ENCODE measurements at places on chromosomes 3 and 15.

DNA sequence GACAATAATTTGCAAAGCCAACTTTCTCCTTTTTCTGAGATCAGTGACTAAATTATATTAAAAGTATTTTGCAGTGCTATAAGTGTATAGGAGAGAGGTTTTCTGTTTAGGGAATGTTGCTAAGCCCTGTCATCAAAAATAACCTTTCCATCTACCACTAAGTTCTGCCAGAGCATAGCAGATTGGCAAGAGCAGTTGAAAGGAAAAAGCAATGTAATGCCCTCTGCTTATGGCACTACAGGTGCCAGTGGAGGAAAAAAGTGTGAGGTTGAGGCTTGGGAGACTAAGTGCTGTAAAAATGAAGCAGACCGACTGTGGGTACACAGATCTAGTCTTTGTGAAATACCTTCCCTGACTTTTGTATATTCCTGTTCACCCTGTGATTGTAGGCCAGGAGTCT, 11.5 kb downstream of the FILIP1L start:
- DNase-seq: no peak

GRCh38 chr3:119309591-119309990, 15.4 kb downstream of the ARHGAP31 start:
- no peak for DNase-seq

- DNase-seq: no peak
These were observed 39.0 kb downstream of the ARHGEF3 start for GRCh38 chr3:56762718-56763117.

- DNase-seq: no peak
These were observed 83.4 kb downstream of the CCK start for GRCh38 chr3:42182555-42182954.

DNA sequence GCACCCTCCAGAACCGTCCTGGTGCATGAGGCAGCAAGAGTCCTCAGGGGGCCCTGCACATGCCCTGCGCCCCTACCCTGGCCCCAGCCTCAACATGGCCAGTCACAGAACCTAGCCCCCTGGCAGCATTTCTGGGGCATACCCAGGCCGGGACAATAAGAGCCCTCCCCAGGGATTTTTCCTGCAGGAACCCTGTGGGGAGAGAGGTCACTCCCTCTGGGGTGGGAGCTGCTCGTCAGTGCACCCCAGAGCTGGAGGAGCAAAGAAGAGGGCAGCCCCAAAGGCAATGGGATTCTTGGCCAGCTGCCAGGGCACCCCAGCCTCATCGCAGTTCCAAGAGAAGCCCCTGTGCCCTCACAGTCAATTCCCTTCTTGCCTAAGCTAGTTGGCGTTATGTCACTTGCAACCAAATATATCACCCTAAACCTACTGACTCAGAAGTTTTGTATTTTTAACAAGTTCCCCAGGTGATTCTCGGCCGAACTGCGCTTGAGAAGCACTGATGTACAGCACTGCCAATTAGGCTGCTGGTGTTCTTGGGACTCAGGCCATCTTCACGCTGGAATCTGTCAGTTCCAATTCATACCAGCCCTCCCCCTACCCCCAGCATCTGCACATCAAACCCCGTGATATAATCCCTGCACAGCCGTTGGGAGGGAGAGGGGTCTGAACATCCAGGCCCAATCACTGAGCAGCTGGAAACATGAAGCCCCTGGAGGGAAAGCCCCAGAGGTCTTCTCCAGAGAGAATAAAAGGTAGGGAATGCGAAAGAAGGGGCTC, 87.5 kb upstream of the PRR20G start:
- no peak for DNase-seq

DNA sequence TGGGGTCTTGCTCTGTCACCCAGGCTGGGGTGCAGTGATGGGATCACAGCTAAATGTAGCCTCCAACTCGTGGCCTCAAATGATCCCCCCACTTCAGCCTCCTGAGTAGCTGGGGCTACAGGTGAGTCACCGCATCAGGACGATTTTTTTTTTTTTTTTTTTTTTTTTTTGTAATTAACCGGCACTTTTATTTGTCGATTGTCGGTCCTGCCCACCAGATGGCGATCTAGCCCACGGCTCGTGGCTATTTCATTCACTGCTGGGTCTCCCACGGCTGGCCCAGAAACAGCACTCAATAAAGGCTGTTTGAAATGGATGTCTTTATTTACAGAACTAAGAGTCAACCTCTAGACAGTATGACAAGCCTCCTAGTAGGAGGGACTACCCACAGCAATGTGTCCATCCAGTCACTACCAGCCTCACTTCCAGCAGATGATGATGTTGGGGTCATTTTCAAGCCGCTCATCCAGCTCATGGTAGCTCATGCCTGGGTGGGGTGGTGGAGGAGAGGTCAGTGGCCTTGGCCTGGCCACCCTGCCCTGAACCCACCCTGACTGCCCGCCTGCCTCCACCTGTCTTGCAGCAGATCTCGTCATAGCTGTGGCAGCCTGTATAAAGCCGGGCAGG, 1.8 kb upstream of the ZMYND10 start:
- DNase-seq: peak; percentile 70

DNA sequence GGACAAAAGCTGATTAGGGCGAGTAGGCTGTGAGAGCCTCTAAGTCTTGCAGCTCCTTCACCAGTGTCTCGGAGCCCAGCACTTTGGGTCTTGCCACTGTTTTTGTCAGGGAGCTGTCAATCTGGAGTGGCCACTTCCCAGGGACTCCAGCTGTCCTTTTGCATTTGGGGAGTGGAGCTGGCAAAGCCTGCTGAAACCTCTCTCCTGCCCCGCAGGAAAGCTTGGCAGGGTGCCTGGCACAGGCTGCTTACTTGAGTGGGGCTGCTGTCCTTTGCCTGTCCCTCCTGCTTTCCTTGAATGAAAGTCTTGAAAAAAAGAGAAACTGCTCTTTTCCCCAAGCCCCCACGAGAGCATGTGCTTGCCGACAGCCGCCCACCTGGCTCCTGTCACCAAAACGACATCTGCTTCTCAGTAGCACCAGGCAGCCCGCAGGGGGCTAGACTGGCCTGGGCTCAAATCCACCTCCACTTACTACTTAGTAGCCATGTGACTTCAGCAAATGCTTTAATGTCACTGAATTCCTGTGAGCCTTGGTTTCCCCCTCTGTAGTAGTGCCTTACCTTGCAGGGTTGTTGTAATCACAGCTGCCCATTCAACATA, 13.7 kb downstream of the USP13 start:
- DNase-seq: peak; percentile 58

DNA sequence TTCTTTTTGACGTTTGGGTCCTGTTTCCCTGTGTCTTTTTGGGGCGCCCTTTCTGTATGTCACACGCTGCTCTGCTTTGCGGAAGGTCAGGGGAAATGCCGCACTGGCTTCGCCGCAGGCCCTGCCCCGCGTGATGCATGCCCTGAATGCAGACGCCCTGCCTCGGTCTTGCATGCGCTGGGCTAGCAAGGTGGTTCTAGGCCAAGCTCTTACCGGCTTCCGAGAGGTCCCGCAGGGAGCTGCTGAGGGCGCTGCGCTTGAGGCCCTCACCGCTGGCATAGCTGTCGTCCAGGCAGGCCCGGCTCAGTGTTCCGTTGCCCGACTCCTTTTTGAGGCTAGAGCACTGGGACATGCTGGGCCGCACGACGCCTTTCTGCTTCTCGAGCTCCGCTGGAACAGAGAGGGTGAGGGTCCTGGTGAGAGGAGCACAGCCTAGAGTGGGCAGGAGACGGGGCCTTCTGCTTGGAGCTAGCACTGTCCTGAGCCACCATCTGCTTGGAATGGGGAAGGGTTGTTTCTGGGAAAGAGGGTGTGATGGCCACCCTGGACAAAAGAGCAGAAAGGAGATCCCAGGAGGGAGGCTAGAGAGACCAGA, 66.9 kb upstream of the RPL32 start:
- DNase-seq: no peak

- no peak for DNase-seq
These were observed 152.3 kb downstream of the ITPR1 start for GRCh38 chr3:4645468-4645867.

GRCh38 chr3:24211381-24211780, 266.3 kb downstream of the NR1D2 start:
- DNase-seq: no peak

- no peak for DNase-seq
These were observed 43.6 kb upstream of the PIAS1 start for GRCh38 chr15:68010361-68011153.

- DNase-seq: no peak
These were observed 346.3 kb downstream of the DIPK2A start for GRCh38 chr3:144317961-144318360.

GRCh38 chr3:14245822-14246221, 67.2 kb downstream of the LSM3 start:
- no peak for DNase-seq

DNA sequence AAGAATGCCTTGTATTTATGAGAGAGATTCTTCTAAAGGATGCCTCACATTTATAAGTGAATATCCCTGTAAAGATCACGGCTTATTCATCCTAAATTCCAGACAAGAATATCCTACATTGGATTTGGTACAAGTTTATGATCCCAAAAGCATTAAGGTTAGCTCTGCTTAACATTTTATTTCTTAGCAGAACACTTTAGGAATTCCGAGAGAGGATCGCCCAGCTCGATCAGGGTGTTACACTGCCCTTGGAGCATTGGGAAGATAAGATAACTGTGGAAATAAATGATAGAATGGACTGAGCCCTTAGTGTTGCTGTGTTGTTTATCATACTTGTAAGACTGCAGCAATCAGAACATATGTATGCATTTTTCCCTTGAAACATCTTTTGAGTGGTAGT, 223.0 kb upstream of the CDIN1 start:
- no peak for DNase-seq

DNA sequence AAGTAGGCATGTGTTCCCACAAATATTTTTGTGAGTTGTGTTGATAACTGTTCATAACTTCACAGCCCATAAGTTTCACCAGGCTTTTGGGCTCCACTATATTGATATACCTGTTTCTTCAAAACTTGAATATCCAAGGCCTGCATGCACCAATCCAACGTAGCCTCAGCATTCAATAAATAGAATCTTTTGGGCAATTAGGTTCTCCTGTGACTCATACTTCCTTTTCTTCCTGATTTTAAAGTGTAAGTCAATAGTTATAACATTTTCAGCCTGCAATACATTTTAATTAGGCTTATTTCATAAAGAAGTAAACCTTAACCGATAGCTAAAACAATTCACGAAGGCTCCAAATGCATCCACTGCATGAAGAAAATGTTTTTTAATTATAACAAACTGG, 97.8 kb upstream of the SPRED1 start:
- DNase-seq: no peak

DNA sequence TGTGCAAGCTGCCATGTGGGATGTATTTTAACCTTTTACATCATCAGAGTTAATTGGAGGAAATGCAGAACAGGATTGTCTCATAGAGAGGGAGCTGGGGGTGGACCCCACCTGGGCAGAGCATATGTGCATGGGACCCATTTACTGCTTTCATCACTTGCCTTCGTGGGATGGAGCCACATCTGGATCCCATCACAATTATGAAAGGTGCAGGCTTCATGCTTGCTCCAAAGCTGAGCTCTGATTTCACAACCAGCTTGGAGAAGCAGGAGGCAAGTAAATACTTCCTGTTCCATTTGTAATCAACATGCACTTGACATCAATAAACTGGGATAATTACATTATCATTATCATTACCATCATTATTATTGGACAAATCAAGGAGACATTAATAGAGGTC, 161.9 kb downstream of the ALDH1A2 start:
- DNase-seq: peak; percentile 63

GRCh38 chr3:106172780-106173179, 304.0 kb upstream of the CBLB start:
- DNase-seq: no peak

DNA sequence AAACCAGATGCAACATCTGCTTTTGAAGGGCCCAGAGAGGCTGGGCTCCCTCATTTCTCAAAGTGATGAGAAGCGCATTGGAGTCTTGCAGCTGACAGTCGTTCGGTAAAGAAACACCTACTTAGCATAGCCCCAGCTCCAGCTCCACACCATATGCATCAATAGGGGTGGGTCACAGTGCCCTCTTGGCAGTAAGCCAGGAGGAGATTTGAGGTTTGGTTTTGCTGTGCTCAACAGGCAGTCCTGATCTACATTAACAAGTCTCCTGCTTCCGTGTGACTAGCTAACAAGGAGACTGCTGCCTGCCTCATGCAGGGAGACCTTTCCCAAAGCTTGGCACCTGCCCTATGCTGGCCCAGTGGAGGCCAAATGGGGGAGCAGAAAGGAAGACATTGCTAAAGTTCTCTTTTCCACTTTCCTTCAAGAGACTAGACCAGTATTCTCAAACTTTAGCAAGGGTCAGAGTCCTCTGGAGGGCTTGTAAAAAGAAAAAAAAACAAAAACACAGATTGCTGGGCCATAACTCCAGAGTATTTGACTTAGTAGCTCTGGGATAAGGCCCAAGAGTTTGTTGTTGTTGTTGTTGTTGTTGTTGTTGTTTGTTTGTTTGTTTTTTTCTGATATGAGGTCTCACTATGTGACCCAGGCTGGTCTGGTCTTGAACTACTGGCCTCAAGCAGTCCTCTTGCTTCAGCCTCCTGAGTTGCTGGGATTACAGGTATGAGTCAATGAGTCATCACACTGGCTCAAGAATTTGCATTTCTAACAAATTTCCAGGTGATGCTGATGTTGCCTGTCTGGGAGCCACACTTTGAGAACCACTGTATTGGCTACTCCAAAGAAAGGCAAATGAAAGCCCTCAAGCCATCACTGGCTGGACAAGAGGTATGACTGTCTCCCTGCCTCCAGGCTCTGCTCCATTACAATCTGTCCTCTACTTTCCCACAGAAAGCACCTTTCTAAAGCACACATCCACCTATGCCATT, 294.9 kb downstream of the RORA start:
- peak; percentile 42 for DNase-seq

- no peak for DNase-seq
These were observed 1222.1 kb downstream of the OTOL1 start for GRCh38 chr3:162718697-162719096.

- DNase-seq: no peak
These were observed 448.8 kb downstream of the GRM7 start for GRCh38 chr3:7309641-7310102.

DNA sequence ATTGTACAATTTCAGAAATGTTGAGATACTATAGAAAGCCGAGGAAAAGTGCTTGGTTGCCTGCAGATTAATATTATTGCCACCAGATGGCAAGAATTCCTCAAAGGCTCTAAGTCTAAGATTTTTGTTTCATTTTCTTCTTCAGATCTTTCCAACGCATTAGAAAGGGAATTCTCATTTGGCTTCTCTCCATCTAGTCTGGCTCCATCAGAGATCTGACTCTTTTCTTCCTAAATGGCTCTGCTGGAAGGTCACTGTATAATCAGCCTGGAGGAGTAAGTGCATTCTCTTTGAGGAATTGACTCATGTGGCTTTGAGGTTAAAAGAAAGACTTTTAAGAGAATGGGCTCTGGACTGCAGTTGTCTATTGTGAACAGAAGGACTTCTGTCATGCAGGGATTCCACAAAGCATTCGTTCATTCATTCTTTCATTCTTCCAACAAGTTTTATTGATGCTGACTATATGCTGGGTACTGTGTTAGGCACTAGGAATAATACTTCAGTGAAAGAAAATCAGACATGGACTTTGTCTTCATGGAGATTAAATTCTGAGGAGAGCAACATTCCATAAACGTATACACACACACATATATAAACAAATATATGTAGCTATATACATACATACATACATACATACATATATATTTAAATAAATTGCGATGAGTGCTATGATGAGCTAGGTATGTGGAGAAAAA, 55.3 kb downstream of the SLC28A2 start:
- DNase-seq: no peak

- no peak for DNase-seq
These were observed 195.1 kb downstream of the EPHA6 start for GRCh38 chr3:97009427-97010019.

GRCh38 chr3:38140326-38141172, 2.1 kb downstream of the MYD88 start:
- no peak for DNase-seq

Measured in BE2C (cell line).